ENCODE measurements at places on chromosomes 2 and 18. TPM values are rescaled to one million over a fixed set of nuclear protein-coding genes. Genes with fewer than 3 reads are reported as not detected.

NOSTRIN gene
- total RNA-seq, result not detected

CCL20 gene
- total RNA-seq, result not detected

ASPRV1 gene
- total RNA-seq, result 0.78 TPM

HOXD13 gene
- total RNA-seq, result not detected

CYTIP gene
- 222 TPM for total RNA-seq

GTF2A1L gene
- total RNA-seq, result not detected

NAB1 gene
- 23.4 TPM for total RNA-seq

RETREG2 gene
- total RNA-seq, result 104 TPM

RNF125 gene
- 26.5 TPM for total RNA-seq

UBE2F gene
- total RNA-seq, result 70.2 TPM

ANKRD29 gene
- not detected for total RNA-seq

KIDINS220 gene
- total RNA-seq, result 30.0 TPM

AMER3 gene
- not detected for total RNA-seq

POTEC gene
- total RNA-seq, result not detected

GATA6 gene
- not detected for total RNA-seq

SEPTIN10 gene
- not detected for total RNA-seq

SULT1C4 gene
- total RNA-seq, result not detected

MEP1B gene
- not detected for total RNA-seq

COL4A4 gene
- not detected for total RNA-seq

ZNF396 gene
- total RNA-seq, result 0.32 TPM

MYCN gene
- not detected for total RNA-seq
